ENCODE measurements at places on chromosomes 4 and X.

GRCh38 chr4:27429364-27429871 is 568.8 kb downstream of the STIM2 start:
- DNase-seq, result no peak

- no peak for DNase-seq
Measured at GRCh38 chr4:20109391-20109790, 142.3 kb upstream of the SLIT2 start.

DNA sequence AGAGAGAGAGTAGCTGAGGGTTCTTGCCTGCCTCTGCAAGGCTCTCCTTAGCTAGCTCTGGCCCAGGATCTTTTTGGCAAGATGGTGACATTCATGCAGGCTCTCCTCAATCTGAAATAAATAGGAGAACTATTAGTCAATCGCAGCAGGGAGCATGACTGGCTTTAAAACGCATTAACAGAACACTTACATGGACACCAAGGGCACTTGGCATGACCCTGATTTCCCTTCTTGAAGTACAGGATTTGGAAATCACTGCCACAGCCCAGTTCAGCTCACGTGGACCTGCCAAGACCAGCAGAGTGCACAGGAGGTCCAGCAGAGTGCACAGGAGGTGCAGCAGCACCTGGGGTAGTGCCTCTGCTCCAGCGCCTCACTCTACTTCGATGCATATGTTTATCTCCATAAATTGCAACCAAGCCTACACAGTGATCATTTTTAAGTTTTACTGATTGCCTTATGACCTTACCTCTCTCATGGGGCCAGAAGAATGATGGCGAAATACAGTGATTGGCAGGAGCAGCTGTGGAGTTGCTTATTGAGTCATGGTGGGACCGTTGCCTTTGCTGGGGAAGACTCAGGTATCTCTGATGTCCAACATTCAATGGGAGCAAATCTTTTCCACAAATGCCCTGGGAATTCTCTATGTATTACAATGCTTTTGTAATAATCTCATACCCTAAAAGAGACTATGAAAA is 122.4 kb downstream of the SYNPO2 start:
- no peak for DNase-seq

DNA sequence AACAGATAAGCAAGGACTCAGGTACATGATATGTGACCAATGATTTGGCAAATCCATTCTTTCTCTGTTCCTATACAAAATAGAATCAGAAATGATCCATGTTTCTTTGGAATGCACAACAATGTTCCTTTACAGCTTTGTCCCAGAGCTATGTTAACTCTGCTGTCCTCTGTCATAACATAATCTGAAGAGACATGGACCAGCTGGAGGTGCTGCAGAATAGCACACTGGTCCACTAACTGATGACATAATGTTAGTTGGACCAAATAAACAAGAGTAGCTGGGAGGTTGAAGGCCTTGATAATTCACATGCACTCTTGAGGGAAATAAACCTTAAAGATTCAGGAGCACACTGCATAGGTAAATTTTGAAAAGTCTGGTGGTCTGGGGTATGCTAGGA is 23.0 kb upstream of the DHX15 start:
- DNase-seq, result no peak

DNA sequence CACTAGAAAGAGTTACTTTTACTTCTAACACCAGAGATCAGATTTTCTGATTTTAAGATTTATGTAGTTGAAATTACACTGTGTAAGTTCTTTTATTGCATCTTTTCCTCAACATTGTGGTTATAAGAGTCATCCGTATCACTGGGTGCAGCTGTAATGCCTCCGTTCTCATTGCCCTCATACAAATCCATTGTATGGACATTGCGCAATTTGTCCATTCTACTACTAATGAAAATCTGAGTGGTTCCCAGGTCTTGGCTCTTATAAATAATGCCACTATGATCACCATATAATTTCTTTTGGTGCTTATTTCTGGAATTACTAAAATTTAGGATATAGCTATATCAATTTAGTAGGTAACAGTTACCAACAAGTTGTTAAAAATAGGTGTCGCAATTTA is 614.0 kb upstream of the GALNT7 start:
- DNase-seq, result no peak

DNA sequence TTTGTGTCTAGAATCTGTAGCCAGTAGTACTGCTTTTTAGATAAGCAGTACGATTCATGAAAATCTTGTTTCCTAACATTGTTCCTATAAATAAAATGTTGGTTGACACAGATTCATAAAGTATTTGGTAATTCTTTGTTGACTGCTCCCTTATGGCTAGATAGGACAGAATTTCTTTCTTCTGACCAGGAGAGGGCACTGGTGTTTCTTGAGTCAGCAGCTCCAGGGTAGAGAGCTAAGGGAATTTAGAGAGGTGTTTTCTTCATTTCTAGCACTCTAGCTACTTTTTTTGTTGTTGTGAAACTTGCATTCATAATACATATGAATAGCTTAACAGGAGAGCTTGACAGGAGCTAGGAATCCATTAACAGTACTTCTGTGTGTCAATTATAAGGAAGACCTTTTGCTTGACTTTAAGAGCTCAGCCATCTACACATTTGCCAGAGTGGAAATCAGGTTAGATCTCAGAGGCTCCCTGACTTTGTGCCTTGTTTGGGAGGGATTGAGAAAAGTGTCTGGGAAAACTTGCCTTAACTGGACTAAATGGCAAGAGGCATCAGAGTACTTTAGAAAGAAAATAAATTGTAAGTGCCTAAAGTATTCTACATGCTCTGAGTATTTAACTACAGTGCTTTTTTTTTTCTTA is 756.1 kb downstream of the SH3BGRL start:
- DNase-seq, result no peak

GRCh38 chrX:53357799-53358530 is 64.5 kb downstream of the SMC1A start:
- no peak for DNase-seq

- DNase-seq, result no peak
Measured at GRCh38 chr4:158261480-158261879, 51.2 kb downstream of the TMEM144 start.

- DNase-seq, result no peak
Measured at GRCh38 chrX:31178769-31179125, 106.9 kb upstream of the FTHL17 start.

DNA sequence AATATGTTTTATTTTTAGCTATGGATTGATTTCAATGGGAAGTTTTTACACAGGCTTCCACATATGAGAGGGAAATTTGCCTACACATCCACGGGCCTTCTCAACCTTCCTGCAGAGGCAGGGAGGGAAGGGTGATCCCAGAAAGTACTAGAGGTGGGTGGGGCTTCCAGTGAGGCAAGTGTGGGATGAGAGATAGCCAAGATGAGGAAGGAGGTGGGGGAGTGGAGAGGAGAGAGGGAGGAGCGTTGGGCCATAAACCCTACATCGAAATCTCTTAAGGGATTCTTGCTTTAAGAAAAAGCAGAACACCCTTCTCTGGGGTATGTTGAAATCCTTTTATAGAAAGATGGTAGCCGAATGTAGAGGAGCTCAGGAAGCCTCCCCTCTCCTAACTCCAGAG is 19.0 kb downstream of the NKX6-1 start:
- no peak for DNase-seq

GRCh38 chr4:69831646-69832325 is 28.2 kb downstream of the SULT1E1 start:
- no peak for DNase-seq

GRCh38 chr4:36088542-36088941 is 155.8 kb downstream of the ARAP2 start:
- no peak for DNase-seq

GRCh38 chr4:42396752-42397634 is at the start of gene SHISA3:
SHISA3 (plus strand) TSS chr4:42397488; CDS start chr4:42398057, 569 bp downstream.
- no peak for DNase-seq

- no peak for DNase-seq
Measured at GRCh38 chr4:14178421-14178820, 550.9 kb upstream of the BOD1L1 start.

GRCh38 chr4:995311-996026 is 2.3 kb upstream of the SLC26A1 start:
- DNase-seq, result no peak

- no peak for DNase-seq
Measured at GRCh38 chrX:45596188-45596808, 395.6 kb upstream of the DIPK2B start.

- no peak for DNase-seq
Measured at GRCh38 chrX:136752346-136752745, 28.4 kb downstream of the ARHGEF6 start.

GRCh38 chrX:53950130-53950733 is 94.0 kb downstream of the PHF8 start:
- no peak for DNase-seq

GRCh38 chr4:54783402-54784110 is 125.8 kb downstream of the KIT start:
- DNase-seq, result no peak

DNA sequence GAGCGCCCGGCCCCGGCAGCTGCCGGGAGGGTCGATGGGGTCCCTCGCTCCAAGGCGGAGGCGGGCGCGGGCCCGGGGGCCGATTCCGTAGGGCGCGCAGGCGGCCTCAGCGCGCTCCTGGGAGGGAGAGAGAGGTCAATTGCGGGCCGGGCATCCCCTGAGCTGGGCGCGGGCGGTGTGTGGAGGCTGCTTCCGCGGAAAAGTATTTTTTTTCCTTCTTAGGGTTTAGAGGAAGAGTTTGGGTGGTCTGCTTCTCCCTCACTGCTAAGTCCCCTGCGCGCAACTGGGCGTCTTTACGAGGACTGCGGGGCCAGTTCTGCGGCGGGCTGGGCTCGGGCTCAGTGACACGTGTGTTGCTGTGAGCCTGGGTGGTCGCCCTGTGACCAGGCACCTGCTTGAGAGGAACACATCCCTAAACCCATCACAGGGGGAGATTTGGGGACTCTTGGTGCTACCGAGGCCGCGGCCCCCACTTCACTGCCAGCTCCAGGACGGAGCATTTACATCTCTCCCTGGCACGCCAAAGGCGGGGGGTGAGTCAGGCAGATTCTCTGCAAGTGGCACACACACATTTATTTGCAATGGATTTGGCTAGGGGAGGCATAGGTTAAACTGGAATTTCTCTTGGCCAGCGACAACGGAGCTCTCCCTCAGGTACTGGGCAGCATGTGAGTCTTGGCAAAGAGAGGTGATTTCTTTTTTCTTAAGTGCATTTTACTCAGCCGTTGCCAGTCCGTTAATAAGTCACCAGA is 151.2 kb upstream of the SLC4A4 start:
- peak; percentile 32 for DNase-seq

DNA sequence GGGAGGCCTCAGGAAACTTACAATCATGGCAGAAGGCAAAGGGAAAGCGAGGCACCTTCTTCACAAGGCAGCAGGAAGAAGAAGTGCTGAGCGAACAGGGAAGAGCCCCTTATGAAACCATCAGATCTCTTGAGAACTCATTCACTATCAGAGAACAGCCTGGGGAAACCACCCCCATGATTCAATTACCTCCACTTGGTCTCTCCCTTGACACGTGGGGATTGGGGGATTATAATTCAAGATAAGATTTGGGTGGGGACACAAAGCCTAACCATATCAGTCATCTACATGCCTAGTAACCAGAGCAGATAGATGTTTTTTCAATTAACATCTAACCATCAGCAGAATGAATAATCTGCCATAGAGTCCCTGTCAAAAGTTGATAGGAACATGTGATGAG is 30.4 kb downstream of the FAM13A start:
- no peak for DNase-seq

DNA sequence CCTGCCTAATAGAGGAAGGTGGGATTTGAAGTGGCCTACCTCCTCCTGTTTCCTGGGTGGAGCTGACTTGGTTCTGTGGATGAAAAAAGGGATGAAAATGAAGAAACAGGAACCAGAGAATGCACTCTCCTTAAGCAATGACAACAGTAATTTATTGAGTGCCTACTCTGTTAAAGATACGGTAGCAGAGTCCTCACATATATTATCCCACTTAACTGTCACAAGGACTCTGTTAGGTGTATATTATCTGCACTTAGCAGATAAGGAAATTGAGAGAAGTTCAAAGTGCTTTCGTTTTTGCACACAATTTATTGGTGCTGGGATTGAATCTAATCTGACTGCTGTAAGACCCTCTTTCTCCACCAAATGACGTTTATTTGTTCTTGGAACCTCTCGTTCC is 301.2 kb downstream of the PACRGL start:
- DNase-seq, result no peak

DNA sequence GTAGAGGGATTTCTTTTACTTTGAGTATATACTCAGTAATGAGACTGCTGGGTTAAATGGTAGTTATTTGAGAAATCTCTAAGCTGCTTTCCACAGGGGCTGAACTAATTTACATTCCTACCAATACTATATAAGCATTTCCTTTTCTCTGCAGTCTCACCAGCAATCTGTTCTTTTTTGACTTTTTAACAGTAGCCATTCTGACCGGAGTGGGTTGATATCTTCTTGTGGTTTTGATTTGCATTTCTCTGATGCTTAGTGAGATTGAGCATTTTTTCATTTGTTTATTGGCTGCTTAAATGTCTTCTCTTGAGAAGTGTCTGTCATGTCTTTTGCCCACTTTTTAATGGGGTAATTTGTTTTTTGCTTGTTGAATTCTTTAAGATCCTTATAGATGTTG is 43.3 kb downstream of the SPCS3 start:
- no peak for DNase-seq

- DNase-seq, result no peak
Measured at GRCh38 chr4:138864961-138865720, 150.4 kb upstream of the NOCT start.

GRCh38 chrX:107710617-107711391 is 64.8 kb downstream of the TSC22D3 start:
- DNase-seq, result no peak

GRCh38 chr4:112766422-112766821 is 129.5 kb downstream of the LARP7 start:
- DNase-seq, result no peak

Data from activated CD4-positive, CD25-positive, alpha-beta regulatory T cell treated with anti-CD3 and anti-CD28 coated beads, Interleukin-2, amount 50 U/mL, for 72 hours (primary cell).